T-helper 17 cell (primary cell): ENCODE measurements at places on chromosomes 5 and 9. TPM values are rescaled to one million over a fixed set of nuclear protein-coding genes. Genes with fewer than 3 reads are reported as not detected.

PPP1R2B gene
- total RNA-seq, result 0.42 TPM

LRRC19 gene
- not detected for total RNA-seq

PAEP gene
- not detected for total RNA-seq

GOLM1 gene
- total RNA-seq, result 0.47 TPM

IFNB1 gene
- total RNA-seq, result not detected

SEPTIN8 gene
- 8.8 TPM for total RNA-seq

DNA sequence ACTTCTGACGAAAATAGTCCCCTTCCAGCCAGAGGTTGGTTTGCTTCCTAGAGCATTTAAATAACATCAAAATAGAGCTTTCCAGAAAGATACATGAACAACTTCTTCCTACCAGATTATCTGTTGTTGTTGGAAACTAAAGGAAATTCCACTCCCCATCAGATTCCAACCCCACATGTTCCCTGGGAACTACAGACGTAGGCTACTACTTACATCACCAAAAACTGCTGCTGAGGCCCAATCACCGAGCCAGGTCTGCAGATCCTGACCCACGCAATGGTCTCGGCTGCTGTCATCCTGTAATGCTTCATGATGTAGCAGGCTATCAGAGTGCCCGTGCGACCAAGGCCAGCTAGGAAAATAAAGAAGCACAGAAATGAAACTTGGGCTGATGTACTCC lies 73.4 kb downstream of the HABP4 start:
- DNase-seq, result no peak

GRCh38 chr9:136739509-136739908 lies 3.2 kb downstream of the LCN10 start:
- no peak for DNase-seq

GRCh38 chr5:11334404-11334803 lies 569.8 kb downstream of the CTNND2 start:
- no peak for DNase-seq

- no peak for DNase-seq
These were observed 280.1 kb downstream of the CDH10 start for GRCh38 chr5:24364711-24365110.

DNA sequence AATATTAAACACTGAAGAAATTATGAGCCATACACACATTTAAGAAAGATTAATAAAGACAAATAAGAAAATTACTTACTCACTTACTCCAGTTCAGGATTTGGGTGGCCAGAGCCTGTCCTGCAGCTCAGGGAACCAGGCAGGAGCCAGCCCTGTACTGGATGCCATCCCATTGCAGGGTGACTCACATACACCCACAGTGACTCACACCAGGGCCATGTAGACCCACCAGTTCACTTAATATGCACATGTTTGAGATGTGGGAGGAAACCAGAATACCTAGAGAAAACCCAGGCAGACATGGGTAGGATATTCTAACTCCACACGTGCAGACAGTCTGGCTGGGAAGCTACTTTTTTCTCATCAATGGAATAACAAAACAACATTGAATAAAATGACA lies 49.6 kb upstream of the ADRB2 start:
- DNase-seq, result no peak

GRCh38 chr5:173281910-173282309 lies 46.3 kb downstream of the STC2 start:
- DNase-seq, result no peak

DNA sequence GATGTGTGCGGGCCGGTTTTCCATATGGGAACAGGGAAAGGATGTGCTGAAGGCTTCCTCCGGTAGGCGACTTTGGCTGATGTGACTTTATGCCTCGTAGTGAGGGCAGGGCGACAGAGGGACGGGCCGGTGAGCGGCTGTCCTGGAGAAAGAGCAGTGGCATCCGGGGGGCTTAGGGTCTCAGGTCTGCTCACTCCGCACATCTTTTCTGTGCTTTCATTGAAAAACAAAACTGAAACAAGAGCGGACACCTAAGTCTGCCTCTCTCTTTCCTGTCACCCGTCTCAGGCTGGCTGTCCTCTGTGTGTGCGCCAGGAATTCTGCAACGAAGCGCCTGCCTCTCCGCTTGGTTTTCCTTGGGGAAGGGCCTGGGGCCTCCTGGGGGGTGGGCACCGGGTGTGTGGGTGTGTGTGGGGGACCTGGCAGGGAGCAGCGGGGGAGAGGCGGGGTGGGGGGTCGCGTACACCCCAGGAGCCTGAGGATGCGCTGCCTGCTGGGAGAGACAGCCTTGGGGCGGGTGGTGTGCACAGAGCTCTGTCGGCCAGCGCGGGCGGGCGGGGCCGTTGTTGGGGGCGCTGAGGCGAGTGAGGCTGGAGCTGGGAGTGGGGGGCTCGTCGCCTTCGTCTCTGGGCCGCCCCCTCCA lies 580 bp upstream of the PRRX2 start:
- no peak for DNase-seq

DNA sequence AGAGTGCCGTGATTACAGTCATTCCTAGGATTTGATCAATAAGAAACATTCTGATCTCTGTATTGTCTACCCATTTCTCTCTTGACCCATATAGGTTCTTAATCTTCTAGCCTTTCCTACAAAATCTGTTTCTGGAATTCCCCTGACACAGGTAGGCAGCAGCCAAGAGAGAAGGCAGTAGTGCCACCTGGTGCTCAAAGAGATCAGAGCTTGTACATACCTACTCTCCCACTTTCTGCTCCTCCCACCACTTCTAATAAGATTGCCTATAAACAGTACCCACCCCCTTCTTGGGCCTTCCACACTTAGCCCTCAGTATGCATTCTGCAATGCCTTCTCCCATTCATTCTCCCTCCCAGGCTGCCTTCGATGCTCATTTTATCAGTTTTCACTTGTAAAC lies 117.4 kb upstream of the RORB start:
- no peak for DNase-seq

GRCh38 chr5:128343168-128343567 lies 194.9 kb downstream of the FBN2 start:
- DNase-seq, result no peak

DNA sequence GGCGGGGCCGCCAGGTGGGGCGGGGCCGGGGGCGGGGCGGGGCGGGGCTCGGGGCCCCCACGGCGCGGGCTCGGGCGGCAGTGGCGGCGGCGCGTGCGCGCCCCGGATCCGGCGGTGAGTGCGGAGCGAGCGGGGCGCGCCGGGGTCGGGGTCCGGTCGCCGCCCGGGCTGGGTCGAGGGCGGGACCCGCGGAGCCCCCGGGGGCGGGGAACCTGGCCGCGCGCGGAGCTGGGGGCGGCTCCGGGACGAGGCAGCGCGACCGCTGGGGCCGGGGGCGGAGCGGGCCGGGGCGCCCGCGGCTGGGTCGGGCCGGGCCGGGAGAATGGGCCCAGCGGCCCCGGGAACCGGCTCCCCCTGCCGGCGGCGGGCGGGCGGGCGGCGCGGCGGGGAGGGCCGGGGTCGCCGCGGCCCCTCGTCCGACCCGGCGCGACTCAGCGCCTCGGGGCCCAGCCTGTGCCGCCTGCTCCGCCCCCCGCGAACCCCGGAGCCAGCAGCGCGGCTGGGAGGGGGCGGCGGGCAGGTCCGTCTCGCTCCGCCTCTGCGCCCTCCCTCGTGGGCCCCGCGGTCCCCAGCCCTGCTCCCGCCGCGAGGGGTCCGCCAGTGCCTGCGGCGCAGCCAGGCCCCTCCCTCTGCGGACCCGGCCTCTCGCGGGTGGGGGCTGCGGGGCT lies 3.1 kb downstream of the EGFL7 start:
- no peak for DNase-seq
